Small intestine (tissue), 16 donors: ENCODE measurements at places on chromosomes 12 and 14. TPM values are rescaled to one million over a fixed set of nuclear protein-coding genes. Genes with fewer than 3 reads are reported as not detected.

- DNase-seq = no peak
Measured at GRCh38 chr12:76384560-76384959, 36.3 kb upstream of the BBS10 start.

DNA sequence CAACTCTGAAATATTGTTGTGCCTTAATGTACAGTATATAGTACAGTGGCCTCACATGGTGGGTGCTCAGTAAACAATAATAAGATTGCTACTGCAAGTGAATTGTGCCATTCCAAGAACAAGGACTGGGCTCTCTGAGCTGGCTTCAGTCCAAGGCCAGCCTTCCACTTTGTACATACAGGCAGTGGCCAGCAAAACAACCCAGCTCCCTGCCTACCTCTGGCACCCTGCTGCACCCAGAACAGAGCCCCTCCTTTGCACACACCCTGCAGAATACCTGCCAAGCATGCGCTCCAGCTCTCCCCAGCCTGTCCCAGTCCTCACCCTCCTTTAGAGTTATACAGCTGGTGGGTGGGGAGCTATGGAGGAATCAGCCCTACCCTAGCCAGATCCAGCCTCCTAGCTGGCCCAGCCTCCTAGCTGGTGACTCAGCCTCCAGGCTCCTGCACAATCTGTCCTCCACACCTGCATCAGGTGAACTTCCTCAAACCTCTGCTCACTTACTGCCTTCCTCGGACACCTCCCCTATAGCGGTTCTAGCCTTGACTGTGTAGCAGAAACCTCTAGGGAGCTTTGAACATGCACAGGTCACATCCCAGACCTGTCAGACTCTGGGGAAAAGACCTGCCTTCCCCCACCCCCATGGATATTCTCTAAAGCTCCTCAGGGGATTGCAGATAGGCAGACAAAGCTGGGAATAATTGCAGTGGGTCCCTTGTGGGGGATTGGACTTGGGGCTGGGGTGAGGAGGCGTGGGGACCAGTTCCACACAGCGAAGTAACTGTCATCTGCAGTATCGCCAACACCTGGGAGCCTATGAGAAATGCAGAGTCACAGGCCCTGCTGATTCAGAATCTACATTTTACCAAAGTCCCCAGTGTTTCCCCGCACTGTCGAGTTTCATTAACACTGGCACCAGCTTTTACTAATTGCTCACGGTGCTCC is 17.9 kb downstream of the ZDHHC22 start:
- peak; percentile 99 for DNase-seq

- no peak for DNase-seq
Measured at GRCh38 chr12:2306012-2306411, 253.2 kb downstream of the CACNA1C start.

TRHDE gene
- polyA plus RNA-seq = 1.3 TPM

FOXM1 gene
- polyA plus RNA-seq = 38.8 TPM
